ENCODE measurements at places on chromosomes 7 and 10.
A peak's percentile ranks its signal among the peaks of the same experiment; 100 is the strongest.

DNA sequence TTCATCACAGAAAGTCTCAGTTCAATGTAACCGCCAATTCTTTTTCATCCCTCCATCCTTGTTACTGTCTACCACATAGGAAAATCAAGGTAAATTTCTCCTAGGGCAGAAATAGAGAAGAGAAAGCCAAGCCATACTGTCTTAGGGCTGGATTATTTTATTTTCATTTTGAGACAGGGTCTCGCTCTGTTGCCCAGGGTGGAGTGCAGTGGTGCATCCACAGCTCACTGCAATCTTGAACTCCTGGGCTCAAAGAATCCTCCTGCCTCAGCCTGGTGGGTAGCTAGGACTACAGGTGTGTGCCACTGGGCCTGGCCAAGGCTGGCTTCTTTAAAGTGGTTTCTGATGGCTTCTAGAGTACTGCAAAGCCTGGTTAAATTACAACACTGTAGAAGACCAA, 181.7 kb downstream of the SRPK2 start:
- DNase-seq, result no peak

- no peak for DNase-seq
Observed at GRCh38 chr10:12981570-12981969, 19.9 kb downstream of the CCDC3 start.

DNA sequence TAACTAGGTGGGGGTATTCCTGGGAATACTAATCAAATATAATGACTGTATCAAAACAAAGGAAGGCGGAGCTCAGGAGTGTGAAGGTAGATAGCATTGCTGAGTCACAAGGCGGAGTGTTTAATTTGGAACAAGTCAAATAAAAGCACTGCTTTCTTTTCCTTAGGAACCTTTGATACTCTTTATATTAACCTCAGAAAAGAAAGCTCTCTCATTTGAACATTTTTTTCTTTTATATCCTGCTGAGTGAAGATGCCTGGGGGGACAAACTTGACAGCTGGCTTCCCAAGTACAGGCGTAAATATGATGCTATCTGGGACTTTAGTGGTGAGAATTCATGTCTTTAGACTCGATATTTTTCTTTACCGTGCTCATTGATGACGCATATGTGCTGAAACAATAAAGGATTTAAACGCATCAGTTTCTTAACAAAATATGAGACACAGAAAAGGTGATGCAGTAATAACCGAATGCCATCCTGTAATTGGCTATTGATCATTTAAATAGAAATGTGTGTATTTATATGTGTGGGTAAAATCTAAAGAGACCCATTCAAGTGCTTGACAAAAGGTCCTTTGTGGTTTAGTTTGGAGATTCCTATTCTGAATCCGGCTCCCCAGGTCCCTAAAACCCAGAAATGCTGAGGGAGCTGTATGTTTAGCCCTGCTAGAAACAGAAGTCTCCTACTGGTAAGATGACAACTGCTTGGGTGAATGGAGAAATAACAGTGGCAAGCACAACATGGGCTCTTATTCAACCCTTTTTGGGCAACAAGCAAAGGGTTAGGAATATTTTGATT, 102.7 kb downstream of the PRTFDC1 start:
- DNase-seq, result no peak

DNA sequence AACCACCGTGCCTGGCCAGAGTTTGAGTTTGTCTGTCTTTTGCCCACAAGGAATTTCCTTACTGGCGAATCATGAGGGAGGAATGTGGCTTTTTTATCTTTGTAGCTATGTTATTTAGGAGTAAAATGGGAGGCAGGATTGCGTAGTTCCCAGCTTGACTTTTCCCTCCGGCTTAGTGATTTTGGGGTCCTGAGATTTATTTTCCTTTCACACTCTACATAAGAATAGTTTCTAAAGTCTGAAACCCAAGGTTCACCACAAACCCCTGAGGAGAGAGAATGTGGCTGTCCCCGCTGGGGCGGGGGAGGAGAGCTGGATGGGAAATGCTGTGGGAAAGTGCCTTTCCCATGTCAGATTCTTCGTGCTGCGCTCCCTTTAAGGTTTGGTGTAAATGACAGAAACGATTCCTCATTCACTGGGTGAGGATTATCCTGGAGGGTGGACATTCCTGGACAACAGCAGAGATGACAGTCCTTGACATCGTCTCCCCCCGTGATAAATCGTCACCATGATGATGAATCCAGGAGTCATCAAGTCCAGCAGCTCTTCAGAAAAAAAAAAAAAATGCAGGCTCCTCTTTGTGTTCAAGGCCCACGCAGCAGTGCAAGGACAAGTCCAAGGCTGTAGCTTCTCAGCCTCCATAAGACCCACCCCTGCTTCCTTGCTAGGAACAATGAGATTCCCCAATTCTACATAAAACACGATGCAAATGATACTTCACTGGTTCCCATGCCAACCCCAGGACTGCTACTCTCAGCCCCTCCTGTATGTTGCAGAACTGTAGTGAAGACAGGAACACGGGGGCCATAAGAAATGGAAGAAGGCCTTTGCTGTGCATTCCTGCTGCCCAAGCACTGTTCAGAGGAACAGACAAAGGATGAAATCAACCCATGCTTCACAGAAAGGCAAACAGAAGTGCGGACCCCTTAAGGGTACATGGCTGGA, 233.1 kb downstream of the CCDC3 start:
- no peak for DNase-seq

GRCh38 chr10:71623098-71623985, 96.2 kb downstream of the C10orf105 start:
- no peak for DNase-seq

DNA sequence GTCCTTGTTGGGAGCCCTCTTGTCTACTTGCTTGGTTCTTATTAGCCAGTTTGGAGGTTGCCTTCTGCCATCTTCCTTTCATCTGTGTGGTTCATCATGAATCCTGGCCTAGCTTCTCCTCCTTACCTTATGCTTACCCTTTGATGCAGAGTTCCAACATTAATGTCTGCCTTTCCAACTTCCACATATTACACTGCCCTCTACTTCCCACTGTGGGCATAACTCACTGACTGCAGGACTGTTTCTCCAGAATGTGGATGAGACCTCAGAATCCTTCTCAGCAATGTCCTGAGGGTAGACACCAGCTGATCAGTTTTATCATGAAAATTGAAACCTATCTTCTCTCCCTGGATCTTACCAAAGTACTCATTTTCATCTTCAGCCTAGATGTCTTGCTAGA, 491.0 kb downstream of the LRMDA start:
- DNase-seq, result no peak

- no peak for DNase-seq
Observed at GRCh38 chr10:77120012-77120411, 517.6 kb downstream of the KCNMA1 start.

DNA sequence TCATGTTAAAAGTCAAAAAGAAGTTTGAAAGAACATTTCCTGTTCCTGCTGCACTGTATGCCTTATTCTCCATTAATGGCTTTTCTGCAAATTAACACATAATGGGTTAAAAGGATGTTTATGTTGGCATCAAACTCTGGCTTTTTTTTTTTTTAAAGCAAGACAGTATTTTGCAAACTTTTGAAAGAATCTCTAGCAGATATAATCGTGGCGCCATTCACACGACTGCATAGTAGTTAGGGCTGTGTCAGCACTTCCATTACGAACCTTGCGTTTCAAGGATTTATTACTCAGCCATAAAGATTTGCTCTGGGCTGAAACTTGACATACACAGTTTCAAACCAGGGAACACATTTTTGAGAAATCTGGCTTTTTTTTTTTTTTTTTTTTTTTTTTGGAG, 207.8 kb downstream of the DYNC1I1 start:
- DNase-seq, result no peak

DNA sequence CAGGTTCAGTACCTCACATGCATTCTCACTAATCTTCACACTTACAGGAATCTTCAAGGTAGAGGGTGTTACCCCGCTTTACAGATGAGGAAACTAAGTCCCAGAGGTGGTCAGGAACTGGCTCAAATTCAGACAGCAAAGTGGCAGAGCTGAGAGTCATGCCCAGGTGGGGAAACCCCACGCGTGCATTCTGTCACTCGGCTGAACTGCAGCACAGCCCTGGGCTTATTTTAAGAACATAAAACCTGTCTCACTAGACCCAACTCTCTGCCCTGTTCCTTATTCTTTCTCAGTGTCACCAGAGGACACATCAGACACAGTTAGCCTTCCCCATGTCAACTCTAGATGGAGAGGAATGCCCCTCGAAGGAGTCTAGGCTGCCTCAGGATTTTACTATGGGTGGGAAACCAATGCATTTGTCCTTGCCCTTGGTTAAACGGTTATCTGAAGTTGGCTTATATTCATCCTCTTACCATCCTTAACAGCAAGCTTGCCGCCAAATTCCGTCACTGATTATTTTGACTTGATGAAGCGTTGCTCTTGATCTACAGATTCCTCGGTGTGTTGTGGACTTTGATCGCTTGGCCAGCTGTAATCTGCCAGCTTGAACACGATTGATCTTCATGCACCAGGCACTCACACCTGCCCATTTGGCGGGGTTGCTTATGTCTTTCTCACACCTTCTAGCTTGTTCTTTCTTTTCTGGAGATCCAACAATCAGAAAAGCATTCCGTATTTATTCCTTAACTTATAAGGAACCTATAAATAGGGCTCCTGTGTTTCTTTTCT, 627.9 kb downstream of the SDK1 start:
- DNase-seq, result no peak

- peak; percentile 60 for DNase-seq
Observed at GRCh38 chr7:155533120-155533826, 13.1 kb downstream of the CNPY1 start.

- peak; percentile 86 for DNase-seq
Observed at GRCh38 chr7:25894902-25895791, 256.9 kb upstream of the NFE2L3 start.

- no peak for DNase-seq
Observed at GRCh38 chr7:158018098-158018762, 569.4 kb downstream of the PTPRN2 start.

- no peak for DNase-seq
Observed at GRCh38 chr10:15166325-15166724, 2.2 kb downstream of the NMT2 start.

DNA sequence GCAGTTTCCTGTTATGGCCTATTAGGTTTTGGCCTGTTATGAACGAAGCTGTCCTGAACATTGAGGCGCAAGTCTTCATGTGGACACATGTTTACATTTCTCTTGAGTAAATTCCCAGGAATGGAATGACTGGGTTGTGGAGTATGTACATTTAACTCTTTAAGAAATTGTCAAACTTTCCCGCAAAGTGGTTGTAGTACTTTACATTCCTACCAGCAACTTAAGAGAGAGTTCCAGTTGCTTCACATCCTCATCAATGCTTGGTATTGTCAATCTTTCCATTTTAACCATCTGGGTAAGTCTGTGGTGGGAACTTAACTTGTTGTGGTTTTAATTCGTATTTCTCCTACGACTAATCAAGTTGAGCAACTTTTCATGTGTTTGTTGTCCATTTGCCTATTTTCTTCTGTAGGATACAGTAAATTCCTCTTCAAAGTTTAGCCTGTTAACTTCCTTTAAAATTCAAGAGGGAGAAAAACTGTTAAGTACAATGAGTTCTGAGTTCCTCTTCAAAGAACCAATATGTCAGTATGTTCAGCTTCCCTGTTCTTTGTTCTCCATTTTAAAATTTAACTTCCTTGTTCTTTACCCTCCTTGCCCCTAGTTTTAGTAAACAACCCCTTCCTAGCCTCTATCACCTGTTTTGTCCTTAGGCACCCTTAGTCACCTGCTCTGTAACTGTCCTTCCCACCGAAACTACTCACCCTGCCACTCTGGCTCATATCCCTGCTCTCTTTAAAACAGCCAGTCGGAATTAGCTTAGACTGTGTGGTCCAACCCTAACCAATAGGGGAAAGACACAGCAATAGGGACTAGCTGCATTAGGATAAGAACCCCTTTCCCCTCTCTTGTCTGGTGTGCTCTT, 74.0 kb downstream of the FAM241B start:
- DNase-seq, result no peak

DNA sequence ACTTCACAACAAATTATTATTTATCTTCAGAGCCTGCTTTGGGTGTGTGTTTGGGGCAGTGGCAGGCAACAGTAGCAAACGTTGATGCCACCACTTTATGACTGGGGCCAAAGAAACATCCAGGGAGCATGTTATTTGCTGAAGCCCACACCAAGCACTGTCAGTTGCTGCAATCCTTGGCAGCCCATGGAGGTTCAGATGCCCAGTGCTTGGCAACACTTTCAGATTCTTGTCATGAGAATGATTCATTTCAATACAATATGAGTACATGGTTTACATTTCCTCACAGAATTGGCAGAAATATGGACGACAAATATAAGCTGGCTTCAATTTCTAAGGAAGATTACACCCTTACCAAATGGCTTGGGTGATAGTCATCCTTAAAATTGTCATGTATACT, 46.5 kb upstream of the GLI3 start:
- DNase-seq, result no peak

DNA sequence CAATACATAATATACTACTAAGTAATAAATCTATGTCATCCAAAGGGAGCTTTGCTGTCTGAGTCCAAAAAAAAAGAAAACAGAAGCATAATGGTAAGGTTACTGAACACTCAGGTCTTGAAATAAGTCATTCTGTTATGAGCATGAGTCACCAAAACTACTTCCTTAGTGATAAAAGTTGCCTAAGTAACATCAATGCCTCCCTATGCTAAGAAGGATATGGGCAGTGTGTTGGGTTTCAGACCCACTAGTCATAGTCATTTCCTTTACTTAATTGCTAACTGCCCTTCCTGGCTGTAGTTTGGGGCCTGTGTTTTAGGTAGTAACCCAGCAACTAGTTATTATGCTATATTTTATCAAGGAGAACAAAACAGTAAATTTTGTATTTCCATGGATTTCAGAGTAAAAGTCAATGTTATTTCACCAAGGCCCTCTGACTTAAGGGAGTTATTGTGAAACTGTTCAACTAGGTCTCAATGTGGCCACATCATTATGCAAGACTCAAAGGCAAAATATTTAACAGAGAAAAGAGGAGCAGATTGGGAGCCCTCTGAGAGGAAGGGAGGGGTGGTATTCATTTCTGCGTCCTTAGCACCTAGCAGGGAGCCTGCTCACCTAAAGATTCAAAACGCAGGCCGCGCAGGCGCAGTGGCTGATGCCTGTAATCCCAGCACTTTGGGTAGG, 11.7 kb upstream of the VIM start:
- no peak for DNase-seq

DNA sequence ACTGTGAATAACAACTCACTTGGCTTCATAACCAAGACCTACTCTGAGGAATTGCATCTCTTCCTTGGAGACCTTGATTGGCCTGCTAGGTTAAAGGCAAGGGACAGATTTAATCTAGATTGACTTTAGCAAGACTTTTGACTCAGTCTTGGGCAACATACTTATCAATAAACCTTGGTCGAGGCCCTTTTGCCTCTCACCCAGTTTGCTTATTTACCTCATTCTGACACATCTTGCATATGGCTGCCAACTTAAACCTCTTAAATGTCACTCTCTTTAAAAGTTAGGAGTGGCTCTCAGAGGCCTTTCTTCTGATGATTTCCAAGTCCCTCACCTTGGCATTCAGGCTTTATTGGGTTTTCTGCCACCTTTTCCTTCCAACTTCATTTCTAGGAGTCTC, 124.5 kb downstream of the BAMBI start:
- DNase-seq, result no peak
